Muscle of leg (tissue), 16 donors: ENCODE measurements at places on chromosomes 11 and 22. TPM values are rescaled to one million over a fixed set of nuclear protein-coding genes. Genes with fewer than 3 reads are reported as not detected.
A peak's percentile ranks its signal among the peaks of the same experiment; 100 is the strongest.

XKR3 gene
- total RNA-seq = not detected

DNA sequence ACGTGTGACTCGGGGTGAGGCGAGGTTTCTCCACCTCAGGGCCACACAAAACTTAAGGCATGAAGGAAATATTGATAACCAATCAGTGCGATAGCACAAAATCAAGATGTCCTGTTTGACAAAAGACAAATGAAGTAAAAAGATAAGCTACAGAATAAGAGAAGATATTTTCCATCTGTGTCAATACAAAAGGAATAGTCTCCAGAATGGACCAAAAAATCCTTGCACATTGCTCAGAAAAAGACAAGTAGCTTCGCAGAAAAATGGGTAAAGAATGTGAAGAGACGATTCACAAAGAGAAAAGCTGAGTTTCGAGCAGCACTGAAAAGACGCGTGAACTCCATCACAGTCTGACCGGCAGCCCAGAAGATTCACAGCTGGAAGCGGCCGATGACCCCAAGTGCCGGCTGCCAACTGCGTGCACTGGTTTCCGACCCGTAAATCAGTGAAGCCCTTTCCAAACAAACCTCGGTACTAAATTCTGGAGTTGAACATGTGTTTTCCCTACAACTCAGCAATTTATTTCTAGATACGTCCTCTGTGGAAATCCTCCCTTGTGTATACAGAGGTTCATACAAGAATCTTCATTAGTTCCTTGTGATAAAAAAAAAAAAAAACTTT is 308.4 kb downstream of the BRD1 start:
- DNase-seq = peak; percentile 36

DNA sequence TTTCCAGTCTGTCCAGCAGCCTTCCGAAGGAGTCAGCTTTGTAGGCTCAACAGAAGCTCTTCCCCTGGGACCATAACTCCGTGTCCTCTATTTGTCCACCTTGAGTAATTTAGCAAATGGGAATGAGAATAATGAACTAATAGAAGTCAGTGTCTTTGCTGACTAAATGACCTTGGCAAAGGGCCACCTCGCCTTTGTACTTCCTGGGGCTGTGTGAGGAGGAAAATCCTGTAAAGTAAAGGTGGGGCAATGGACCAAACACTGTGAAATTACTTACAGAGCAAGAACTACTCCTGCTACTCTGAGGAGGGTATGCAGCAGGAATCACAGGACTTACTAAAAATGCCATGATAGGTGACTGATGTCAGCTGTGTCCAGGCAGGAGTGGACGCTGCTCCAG is 36.2 kb upstream of the CSNK2A3 start:
- DNase-seq = no peak

GRCh38 chr11:13942378-13942777 is 20.1 kb upstream of the SPON1 start:
- no peak for DNase-seq
